ENCODE measurements at places on chromosomes 5 and 9.

- no peak for DNase-seq
These were observed 116.0 kb upstream of the LPCAT1 start for GRCh38 chr5:1639757-1640156.

DNA sequence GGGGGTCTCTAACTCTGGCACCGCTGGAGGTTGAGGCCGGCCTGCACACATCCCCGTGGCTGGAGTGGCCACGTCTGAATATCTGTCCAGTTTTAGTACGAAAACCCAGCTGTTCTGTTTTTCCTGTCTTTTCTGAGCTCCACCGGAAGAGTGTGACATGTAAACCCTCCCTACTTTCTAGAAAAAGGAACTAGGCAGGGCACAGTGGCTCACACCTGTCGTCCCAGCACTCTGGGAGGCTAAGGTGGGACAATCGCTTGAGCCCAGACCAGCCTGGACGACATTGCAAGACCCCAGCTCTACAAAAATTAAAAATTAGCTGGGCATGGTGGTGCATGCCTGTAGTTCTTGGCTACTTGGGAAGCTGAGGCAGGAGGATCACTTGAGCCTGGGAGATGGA is 8.2 kb upstream of the PHYKPL start:
- no peak for DNase-seq

DNA sequence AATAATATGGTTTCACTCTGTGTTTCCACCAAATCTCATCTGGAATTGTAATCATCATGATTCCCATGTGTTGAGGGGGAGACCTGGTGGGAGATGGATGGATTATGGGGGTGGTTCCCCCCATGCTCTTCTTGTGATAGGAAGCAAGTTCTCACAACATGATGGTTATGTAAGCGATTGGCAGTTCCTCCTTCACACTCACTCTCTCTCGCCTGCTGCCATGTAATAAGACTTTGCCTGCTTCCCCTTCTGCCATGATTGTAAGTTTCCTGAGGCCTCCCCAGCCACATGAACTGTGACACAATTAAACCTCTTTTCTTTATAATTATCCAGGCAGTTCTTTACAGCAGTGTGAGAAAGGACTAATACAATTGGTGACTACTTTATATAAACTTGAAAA is 48.4 kb downstream of the PTBP3 start:
- no peak for DNase-seq

DNA sequence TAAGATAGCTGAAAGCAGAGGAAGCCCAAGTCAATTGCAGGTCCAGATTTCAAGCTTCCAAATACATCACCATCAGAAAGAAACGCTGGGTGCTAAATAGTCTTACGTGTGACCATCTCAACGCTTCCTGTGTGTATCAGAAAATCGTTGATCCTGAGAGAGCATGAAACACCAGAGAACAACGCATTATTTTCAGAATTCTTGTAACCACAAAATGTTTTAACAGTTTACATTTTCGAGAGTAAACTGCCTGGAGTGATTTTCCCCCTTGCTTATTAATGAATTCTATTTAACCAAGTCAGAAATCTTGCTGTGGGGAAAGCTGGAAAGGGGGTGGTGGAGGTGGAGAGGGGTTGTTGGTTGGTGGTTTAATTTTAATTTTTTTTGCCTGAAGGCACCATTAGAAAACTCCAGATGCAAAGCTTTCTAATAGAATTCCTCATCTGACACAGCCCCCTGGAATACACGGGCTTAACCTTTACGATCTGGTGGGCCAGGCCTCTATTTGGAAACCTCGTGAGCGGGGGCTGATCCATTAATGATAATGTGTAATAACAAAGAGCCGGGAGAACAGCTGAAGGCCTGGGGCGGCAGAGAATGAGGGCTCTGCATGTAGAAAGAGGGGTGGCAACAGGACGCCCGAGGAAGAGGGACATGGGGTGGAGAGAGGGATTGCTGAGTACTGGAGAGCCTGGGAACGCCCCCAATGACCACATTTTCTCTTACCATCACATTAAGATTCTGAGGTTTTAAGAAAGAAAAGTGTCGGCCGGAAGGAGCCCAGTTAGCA is 124.5 kb upstream of the NFIB start:
- DNase-seq: no peak

DNA sequence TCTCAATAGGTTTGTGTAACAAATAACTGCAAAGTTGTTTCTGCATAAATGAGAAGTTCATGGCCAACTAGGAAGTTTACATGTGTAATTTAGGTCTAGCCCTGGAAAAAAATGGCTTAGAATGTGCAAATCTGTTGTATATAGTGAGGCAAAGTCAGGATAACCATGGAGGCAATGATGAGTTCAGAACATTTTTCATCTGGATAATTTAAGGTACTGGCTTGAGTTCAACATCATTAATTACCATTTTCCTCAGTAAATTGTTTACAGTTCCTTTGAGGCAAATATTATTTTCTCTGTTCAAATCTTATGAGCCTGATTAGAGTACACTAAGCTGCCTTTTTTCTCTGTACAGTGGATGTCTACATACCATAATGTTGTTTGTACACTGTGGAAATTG is 1259.0 kb upstream of the NUDT12 start:
- DNase-seq: no peak

DNA sequence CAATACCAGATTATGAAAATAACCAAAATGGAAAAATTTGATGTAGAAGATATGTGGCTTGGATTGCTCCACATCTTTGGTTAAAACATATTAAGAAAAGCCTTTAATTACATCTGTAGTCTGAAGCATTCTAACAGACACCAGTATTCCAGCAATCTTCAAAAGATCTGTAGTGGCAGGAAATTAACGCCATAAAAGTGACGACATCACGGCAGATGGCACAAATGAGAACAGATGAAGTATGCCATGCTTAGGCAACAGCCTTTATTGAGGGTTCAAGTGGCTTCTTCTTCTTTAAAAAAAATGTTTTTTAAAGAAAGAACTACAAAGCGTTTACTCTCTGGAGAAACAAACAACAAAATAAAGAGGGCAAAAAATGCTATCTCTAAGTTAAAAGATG is 164.2 kb downstream of the MEF2C start:
- DNase-seq: no peak

DNA sequence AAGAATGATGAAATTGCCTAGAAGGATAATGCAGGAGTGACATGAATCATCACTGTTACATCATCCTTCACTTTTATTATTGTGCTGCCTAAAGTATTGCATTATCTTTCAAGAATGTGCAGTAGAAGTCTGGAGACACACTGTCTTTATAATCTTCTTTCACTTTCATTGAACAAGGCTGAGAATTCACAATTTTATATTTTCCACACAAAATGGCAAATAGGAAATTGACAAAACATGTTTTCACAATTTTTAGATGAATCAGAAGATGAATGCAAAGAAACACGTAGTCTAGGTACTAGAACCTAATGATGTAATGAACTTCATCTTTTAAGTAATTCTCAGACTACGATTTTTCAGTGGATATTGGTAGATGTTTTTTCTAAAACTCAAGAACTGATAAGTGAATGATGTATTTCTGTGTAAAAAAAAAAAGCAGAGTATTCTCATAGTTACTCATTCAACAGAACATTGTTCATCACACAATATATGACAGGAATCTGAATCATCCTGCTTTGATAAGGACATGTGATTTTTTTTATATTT is 131.5 kb upstream of the GRHPR start:
- no peak for DNase-seq

- no peak for DNase-seq
These were observed 102.4 kb downstream of the DAPK1 start for GRCh38 chr9:87599901-87600610.

Measured in effector memory CD4-positive, alpha-beta T cell (primary cell).